NCI-H460 (cell line): ENCODE measurements at places on chromosomes 7 and 10.

DNA sequence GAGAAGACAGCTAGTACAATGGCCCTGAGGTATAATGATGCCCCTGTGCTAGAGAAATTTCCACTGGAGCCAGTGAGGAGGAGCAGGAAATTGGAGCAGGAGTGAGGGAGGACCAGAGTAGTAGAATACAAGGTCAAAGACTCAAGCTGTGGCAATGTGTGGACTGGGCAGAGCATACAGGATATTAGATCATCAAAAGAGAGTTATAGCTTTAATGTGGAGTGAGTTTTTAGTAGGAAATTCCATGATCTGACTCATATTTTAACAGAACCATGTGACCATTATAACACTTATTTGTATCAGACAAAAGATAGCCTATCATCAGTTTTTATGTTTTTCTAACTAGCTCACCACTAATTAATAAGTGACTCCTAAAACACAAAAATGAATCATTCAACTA, 154.1 kb downstream of the DGKB start:
- no peak for DNase-seq

DNA sequence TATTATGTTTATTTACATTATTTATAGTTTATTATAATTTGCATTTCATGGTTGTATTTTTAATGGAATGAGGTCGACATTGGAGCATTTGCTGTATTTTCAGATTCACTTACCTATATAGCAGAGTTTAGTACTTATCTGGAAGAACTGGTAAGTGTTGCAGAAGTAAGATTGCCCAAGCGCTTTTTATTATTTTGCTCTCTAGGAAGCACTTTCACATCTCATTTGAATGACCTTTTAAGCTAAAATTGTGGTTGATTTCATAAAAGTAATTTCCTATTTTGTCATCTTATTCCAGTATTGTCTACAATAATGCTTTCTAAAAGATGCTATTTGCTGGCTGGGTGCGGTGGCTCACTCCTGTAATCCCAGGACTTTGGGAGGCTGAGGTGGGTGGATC, 28.6 kb downstream of the SEC61A2 start:
- DNase-seq: no peak

DNA sequence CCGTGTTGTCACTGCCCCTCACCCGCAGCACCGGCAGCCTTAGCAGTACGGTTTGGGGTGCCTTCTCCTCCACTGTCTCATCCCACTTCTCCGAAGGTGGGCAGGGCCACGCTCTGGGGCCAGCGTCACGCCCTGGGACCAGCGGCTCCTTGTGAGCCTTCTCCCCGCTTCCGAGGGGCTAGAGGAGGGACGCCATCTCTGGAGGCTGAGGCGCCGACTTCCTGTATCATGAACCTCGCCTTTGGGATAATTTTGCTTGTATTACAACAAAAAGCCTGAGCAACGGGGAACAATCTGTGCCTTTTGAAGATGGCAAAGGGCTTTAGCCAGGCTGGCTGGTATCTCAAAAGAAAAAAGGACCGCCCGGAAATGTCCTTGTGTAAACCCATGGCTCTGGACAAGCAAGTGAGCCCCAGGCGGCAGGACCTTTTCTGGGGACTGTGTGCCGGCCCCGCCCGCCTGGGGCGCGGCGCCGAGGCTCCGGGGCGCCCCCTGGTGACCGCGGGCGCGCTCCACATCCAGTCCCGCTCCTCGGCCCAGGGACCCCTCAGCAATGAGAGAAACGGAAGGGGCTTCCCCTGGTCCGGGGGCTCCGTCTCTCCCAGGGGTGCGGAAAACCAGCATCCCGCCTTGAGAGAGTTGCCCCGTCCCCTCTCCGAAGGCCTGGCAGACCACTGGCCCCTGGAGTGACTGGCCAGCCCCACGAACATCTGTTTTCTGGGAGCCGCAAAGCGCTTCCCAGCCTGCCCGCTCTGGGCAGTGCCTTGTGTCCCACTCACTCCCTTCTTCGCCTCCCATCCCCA, 3.8 kb downstream of the DEPP1 start:
- peak; percentile 56 for DNase-seq

DNA sequence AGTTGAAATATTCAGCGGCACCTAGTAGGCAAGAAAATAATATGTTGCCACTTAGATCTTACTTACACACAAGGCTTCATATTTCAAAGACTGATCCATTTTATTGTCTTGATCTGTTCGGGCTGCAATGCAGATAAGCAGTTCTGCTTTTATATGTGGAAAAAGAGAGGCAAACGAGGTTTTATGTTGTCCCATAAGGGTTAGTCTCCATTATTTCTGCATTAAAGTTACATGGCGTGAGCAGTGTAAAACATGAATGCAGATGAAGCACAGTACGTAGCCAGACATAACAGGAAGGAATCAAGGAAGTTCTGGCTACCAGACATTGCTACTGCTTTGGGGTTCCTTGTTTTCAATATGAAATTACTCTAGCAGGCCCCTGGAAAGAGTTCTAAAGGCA, 224.8 kb downstream of the BBS9 start:
- DNase-seq: no peak

DNA sequence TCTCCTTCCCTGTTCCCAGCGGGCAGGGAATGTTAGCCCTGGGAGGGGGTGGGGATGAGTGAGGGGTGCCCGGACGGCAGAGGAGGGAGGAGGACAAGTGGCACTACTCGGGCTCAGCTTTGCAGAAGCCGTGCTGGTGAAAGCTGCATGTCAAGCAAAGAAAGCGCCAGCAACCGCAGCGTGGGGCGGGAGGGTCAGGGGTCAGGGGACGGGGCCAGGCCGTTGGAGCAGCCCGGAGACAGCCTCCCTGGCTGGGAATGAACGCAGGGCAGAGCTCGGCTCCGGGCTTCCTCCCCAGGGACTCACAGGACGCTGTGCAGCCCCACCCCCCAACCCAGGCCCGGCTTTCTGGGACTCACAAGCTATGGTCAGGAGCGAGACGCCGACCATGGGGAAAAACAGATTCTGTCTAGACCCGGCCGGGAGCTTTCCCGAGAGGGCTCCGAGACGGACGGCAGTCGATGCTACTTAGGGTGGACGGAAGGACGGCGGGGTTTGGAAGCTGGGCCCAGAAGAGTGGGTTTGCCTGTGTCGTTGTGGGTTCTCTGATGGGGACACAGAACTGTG, 113.4 kb downstream of the VIPR2 start:
- no peak for DNase-seq
